Stimulated activated CD8-positive, alpha-beta memory T cell treated with anti-CD3 and anti-CD28 coated beads, Interleukin-4, amount 100 ng/mL, for 24 hours (primary cell): ENCODE measurements at places on chromosomes 4 and X.

GRCh38 chr4:8191136-8191747 lies 7.8 kb upstream of the SH3TC1 start:
- no peak for DNase-seq

DNA sequence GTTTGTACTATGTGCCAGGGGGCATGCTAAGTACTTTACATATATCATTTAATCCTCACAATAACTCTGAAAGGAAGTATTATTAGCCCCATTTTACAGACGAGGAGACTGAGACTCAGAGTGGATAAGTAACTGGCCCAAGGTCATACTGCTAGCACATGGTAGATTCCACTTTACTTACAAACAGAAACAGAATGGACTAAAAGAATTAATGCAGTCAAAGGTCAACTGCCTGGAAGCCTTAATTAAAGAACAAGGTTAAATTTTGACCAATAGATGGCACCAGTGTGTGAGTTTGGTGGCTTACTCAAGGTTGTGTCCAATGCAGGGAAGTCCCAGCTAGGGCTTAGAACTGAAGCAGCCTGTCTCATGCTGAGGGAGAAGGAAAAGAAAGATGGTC lies 4.7 kb downstream of the RIPPLY1 start:
- no peak for DNase-seq

GRCh38 chr4:153427363-153428071 lies 38.6 kb upstream of the TMEM131L start:
- no peak for DNase-seq

DNA sequence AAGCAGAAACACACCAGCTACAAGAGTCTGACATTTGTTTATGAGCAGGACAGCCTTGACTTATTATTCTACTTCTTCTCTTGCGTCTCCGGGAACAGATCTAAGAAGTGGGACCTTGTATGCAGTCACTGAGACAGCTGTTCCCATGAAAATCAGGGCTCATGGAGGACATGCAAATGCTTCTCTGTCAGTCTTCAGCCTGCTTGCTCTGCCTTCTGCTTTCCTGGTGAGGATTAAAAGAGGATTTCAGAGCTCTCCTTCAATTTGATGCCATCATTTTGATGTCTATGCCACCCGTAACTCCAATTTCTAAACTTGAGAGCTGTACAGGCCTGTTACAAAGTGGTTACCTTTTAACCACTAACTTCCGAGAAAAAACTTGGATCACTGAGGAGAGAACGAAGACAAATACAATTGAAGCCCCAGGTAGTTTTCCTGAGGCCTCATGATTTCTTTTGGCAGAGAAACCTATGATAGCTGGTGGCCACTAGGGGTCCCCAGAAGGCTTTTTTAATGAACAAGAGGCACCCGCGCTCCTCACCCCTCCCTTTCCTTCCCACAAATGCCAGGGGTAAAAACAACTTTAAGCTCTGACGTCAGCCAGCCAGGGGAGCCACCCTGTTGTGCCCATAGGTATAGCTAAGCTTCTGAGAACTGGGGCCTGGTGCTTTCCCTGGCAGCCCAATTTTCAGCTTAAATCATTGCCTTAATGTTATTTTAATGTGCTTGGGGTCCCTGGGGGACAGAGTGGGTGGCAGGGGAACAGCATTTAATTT lies 97.0 kb downstream of the DDIT4L start:
- DNase-seq = peak; percentile 75

DNA sequence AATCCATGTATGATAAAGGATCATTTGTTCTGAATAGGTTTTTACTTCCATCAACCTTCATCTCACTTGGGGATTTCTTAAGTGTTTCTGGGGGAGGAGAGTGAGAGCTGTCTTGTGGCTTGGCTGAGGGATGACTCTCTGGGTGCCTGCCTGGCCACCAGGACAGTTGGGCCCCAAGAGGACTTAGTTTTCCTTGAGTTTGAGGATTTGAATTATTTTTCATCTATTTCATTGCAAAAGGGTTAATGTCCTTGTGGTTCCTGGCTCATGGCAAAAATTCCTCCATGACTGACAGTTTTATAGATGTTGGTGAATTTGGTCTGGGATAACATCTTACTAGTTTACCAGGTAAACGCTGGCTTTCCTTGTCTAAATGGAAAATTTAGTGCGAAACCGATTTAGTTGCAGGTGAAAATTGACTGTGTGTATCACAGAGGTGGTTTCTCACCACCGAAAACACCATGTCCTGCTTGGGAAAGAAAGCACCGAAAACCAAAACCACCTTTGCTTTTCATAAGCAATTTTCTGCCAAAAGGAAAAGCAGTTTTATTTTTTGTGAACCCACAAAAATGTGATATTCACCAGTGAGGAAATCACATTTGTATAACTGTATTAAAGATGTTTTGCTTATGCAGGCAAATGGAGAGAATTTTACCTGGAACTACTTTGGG lies 331.3 kb upstream of the SFRP2 start:
- DNase-seq = no peak

GRCh38 chr4:66430856-66431255 lies 760.6 kb upstream of the EPHA5 start:
- DNase-seq = no peak
